ENCODE measurements at places on chromosomes 2 and 18.
A peak's percentile ranks its signal among the peaks of the same experiment; 100 is the strongest.

GRCh38 chr2:72008608-72009007 lies 139.1 kb downstream of the CYP26B1 start:
- no peak for DNase-seq

GRCh38 chr18:35075132-35075531 lies 33.9 kb downstream of the MAPRE2 start:
- DNase-seq = no peak

- peak; percentile 65 for DNase-seq
Measured at GRCh38 chr2:72150157-72150860, 2.6 kb upstream of the CYP26B1 start.

- peak; percentile 96 for DNase-seq
Measured at GRCh38 chr2:231666171-231667095, 41.9 kb upstream of the PTMA start.

DNA sequence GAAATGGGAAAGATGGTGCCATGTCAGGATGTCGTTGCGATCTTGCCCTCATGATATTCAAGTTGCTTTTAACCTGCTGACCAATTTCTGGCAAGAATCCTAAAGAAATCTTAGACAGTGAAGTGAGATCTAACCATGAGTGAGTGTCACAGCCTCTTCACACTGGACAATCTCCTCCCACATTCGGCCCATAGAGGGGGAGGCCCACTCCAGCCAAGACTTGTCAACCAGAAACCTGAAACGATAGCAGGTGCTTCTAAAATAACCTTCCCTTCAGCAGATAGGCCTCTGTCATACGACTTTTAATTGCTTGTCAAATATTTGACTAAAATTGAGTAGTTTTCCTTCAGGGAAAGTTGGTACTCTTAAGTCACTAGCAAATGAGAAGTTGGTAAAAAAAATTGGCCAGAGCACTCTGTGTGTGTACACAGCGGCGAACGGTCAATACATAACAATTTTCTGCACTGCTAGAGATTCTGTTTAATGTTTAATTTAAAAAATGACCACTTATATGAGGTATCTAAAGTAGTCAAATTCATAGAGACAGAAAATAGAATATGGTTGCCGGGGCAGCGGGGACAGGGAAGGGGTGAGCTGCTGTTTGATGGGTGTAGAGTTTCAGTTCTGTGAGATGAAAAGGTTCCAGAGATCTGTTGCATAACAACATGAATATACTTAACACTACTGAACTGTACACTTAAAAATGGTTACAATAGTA lies 110.2 kb downstream of the VAPA start:
- DNase-seq = no peak

GRCh38 chr18:2430191-2430590 lies 141.1 kb downstream of the METTL4 start:
- no peak for DNase-seq

DNA sequence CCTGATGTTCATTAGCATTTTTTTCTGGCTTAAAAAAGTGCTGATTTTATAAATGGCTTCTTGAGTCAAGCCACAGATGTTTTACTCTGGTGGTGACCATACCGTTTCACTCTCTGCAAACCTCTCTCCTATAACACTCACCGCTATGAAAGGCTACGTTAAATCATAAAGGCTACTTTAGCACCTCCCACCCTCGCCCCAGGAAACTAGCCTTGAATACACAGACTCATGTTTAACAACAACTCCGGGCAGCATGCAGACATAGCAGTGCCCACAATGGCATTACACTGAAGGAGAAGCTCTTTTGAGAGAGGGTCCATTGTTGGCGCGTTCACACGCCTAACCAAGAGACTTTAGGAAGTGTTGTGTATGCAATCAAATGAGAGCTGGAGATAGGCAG lies 5.6 kb downstream of the MYT1L start:
- DNase-seq = no peak

DNA sequence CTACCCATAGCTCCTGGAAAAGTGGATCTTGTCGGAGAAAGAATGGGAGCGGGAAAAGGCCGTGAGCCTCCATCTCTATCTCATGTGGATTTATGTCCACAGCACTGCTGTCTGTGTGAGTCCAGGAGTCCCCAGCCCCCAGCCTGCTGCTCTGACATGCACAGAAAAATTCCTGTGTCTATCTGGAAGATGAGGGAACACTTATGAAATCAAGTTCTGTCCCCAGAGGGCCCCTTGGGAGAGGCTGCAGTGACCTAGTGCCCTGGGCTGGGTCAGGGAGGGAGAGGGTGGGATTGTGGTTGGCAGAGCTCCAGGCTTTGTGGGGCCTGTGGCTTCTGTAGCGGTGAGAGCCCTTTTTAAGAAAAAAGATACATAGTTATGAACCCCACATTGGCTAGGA lies 37.6 kb downstream of the HJURP start:
- DNase-seq = no peak

- DNase-seq = no peak
Measured at GRCh38 chr2:205755923-205756322, 73.6 kb downstream of the NRP2 start.

DNA sequence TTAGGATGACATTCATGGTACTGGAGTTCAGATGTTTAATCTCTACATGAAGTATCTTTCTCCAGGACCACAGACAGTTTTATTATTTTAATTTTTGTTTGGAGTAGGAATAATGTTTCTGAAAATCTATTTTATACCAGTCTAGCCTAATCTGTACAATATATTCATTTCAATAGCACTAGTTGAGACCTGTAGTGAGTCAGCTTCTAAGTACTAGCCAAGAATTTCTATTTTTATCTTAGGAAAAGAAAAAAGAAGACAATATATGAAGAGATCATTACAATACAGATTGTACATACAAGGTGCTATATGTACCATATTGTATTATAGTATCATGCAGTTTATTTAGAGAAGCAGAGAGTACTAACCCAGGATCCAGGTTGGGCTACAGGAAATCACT lies 826.9 kb upstream of the PIK3C3 start:
- no peak for DNase-seq

DNA sequence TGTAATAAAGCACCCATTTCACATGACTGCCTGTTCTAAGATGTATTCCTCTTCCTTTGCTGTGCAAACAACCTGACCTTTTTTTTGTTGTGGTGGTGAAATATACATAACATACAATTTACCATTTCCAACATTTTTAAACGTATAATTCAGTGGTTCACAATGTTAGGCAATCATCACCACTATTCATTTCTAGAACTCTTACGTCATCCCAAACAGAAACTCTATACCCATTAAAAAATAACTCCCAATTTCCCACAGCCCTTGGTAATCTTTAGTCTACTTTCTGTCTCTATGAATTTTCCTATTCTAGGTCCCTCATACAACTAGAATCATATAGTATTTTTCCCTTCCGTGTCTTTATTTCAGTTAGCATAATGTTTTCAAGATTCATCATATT lies 36.7 kb downstream of the RND3 start:
- no peak for DNase-seq

- DNase-seq = peak; percentile 60
Measured at GRCh38 chr18:79380816-79381806, 14.6 kb upstream of the NFATC1 start.

DNA sequence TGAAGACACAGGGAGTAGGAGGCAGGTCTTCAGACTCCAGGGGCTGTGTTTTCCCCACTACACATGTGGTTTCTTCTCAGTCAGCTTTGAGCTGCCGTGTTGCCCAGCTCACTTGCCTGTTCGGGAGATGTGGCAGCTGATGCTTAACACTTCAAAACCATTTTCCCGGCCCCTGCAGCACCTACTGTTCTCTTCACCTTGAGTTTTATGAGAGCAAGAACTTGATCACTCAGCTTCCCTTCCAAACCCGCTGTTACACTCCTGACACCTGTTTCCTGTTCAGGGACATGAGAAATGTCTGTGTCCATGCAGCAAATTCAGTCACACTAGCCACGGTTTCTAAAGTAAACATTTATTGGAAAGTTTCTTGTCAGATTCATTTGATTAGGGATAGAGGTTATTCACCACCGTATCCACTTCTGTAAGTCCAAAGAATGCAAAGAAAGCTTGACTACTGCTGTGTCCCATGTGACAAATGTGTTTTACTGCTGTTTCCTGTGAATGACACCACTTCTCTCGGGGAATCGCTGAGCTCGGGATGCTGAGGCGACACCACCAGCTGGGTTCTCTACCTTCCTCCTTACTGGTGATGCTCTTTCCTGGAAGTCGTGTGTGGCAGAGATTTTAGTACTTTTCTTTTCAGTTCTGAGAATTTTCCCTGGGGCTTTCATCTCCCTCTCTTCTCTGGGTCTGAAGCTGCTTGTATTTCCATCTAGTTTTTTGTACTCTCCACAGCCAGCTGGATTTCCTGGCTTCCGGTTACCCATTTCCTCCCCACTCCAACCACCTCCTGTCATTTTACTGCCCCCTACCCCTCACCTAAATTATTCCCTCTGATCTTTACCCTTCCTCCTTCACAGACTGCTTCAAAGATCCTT lies 91.7 kb downstream of the KLF7 start:
- peak; percentile 7 for DNase-seq

- no peak for DNase-seq
Measured at GRCh38 chr2:53040536-53041229, 726.9 kb upstream of the CHAC2 start.

DNA sequence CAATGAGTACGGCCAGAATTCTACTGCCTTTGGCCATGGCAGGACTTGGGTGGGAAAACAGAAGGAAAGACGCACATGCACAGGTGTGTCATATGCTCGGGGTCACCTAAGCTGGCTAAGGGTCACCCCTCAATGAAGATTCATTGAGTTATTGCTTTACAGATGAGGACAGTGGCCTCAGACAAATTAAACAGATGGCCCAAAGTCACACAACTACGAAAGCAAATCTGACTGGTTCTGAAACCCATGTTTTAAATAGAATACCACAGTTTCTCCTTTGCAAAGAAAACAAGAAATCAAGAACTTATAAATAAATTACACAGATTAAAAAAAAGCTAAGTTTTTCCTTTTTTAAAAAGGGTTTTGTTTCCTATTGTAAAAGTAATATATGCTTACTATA lies 70.5 kb downstream of the ID2 start:
- DNase-seq = peak; percentile 35

GRCh38 chr2:121254748-121255147 lies 30.3 kb downstream of the TFCP2L1 start:
- DNase-seq = no peak

GRCh38 chr2:216519154-216519762 lies 20.6 kb downstream of the RPL37A start:
- peak; percentile 79 for DNase-seq

DNA sequence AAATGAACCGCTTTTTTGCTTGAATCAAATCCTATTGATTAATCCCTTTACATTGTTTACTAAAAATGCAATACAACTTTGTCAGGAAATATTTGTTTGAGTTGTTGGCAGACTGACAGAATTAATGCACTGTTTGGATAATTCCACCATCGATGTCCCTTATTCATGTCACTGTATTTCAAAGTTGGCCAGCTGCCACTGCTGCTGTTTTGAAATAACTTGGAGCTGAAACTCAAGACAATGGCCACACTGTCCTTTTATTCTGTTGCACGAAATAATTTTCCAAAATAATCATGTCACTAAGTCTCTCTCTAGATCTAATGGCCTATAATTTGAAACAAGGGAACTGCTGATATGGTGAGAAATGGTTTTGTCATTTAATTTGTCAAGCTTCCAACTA lies 55.2 kb upstream of the PAX3 start:
- no peak for DNase-seq

DNA sequence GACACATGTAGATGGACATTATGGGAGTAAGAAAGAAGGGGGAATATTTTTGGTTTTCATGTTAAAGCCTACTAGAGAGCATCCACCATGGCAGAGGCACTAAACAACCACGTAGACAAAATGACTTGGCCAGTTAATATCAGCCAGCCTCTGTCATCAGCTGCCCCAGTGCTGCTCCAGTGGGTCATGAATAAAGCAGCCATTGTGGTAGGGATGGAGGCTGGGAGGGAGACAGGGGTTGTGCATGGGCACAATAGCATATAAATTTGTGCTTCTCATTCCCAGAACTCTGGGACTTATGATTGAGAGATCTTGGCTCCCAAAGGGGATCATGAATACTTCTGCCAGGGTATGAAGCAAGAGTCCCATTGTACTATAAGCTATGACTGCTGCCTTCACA lies 31.1 kb upstream of the CXCR4 start:
- DNase-seq = no peak

GRCh38 chr18:58698701-58699193 lies 27.5 kb downstream of the MALT1 start:
- no peak for DNase-seq

DNA sequence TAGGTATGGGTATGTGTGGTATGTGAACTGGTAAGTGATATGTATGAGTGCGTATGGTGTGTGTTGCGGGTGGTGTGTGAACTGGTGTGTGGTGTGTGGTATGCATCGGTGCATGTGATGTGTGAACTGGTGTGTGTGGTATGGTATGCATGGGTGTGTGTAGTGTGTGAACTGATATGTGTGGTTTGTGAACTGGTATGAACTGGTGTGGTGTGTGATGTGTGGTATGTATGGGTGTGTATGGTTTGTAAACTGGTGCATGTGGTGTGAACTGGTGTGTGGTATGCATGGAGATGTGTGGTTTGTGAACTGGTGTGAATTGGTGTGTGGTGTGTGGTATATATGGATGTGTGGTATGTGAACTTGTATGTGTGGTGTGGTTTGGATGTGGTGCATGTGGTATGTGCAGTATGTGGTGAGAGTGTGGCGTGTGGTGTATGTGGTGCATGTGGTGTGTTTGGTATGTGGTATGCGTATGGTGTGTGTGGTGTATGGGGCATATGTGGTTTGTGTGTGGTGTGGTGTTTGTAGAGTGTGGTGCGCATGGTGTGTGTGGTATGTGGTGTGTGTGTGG lies 208.9 kb upstream of the TNP1 start:
- DNase-seq = no peak

DNA sequence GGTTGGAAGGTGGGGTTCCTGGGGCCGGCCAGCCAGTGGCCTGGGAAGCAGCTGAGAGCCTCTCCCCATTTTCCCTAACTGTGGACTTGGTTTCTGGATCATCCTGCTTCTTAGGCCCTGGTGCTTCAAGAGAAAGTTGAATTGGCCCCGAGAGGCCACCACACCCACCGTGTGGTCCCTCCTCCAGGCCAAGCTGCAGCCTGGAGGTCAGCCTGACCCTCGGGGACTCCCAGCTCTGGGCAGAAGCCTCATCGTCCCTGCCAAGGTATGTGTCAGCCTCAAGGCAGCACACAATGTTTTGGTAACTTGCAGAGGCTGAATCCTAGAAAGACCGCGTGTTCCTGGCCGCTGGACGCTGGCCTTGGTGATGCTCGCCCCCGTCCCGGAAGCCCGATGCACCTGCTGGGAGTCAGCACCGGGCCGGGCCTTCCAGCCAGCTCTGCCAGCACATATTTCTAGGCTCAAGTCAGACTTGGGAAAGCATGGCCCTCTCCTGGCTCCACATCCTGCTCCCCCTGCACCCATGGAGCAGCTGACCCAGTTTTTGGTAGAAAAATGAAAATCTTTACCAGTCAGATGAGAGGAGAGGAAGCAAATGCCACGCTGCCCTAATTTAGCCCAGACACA lies 72.6 kb downstream of the ACTR2 start:
- DNase-seq = no peak
